ENCODE measurements at places on chromosomes 1 and 21.

DNA sequence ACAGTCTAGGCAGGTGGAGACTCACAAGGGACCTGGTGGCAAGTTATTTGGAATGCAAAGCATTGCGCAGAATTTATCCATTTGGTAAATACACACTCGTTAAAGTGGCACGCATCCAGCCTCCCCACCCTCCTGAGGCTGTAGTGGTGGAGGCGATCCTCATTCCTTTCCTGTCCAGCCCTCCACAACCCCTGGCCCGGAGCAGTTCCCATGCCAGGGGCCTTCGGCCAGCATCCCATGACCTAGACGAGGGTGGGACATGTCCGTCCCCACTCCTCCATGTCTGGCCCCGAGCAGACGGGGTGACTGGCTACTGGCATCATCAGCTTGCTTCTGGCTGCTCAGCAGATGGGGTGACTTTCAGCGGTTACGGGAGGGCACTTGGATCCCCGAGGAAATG is 281.5 kb upstream of the VAMP3 start:
- DNase-seq = no peak

- no peak for DNase-seq
Observed at GRCh38 chr1:51527144-51527543, 8.1 kb upstream of the EPS15 start.

GRCh38 chr21:36749935-36750575 is 51.1 kb downstream of the SIM2 start:
- DNase-seq = peak; percentile 57

GRCh38 chr1:8092657-8093056 is 66.5 kb upstream of the ERRFI1 start:
- DNase-seq = no peak

GRCh38 chr1:44628962-44629756 is 45.1 kb downstream of the TMEM53 start:
- peak; percentile 59 for DNase-seq

DNA sequence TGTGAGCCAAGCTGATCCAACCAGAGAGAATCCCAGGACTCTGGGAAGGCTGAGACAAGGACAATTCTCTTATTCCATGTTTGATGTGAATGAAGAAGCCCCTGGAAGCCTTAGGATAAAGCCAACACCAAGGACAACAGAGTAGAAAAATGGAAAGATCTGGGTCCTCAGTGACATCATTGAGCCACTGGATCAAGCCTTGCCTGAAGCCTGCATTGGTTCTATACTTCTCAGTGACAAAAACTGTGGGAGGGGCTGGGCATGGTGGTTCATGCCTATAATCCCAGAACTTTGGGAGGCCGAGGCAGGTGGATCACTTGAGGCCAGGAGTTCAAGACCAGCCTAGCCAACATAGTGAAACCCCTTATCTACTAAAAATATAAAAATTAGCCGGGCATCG is 15.6 kb downstream of the ARHGEF19 start:
- no peak for DNase-seq

GRCh38 chr1:201357636-201358348 is 19.7 kb downstream of the TNNT2 start:
- no peak for DNase-seq

Data from fibroblast of villous mesenchyme (primary cell).